ENCODE measurements at places on chromosomes 4 and X. TPM values are rescaled to one million over a fixed set of nuclear protein-coding genes. Genes with fewer than 3 reads are reported as not detected.

GLRA3 gene
- not detected for total RNA-seq

AKAP14 gene
- total RNA-seq, result not detected

FBXW7 gene
- 30.5 TPM for total RNA-seq

TCEAL8 gene
- 97.5 TPM for total RNA-seq

PLP1 gene
- total RNA-seq, result 4.9 TPM

ASMT gene
- not detected for total RNA-seq

ZNF674 gene
- total RNA-seq, result 1.9 TPM

DCAF4L1 gene
- total RNA-seq, result 0.06 TPM

NUDT11 gene
- 9.5 TPM for total RNA-seq

PDE5A gene
- total RNA-seq, result 8.2 TPM

CHRDL1 gene
- 7.7 TPM for total RNA-seq

SPANXN3 gene
- not detected for total RNA-seq

PABPC1L2B gene
- not detected for total RNA-seq

PARM1 gene
- 1.8 TPM for total RNA-seq

VEGFC gene
- 12.8 TPM for total RNA-seq

ADGRG2 gene
- 0.37 TPM for total RNA-seq

CT45A1 gene
- not detected for total RNA-seq

LEF1 gene
- 0.19 TPM for total RNA-seq

RHOXF1 gene
- not detected for total RNA-seq

KLF3 gene
- total RNA-seq, result 27.9 TPM

PDCL2 gene
- total RNA-seq, result not detected

IBSP gene
- total RNA-seq, result not detected

RTL3 gene
- not detected for total RNA-seq

All from cardiac ventricle fibroblast (primary cell).